Hypothalamus (tissue), 51 donors: ENCODE measurements at places on chromosomes 3 and 15.

DNA sequence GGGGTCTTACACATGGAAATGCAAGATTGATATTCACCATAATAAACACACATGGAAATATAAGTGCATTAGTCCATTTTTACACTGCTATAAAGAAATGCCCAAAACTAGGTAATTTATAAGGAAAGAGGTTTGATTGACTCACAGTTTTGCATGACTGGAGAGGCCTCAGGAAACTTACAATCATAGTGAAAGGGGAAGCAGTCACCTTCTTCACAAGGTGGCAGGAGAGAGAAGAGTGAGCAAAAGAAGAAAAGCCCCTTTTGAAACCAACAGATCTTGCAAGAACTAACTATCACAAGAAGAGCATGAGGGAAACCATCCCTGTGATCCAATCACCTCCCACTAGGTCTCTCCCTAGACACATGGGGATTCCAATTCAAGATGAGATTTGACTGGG lies 111.7 kb upstream of the TP63 start:
- no peak for DNase-seq

GRCh38 chr3:172096881-172097420 lies 57.6 kb downstream of the FNDC3B start:
- DNase-seq = no peak

- no peak for DNase-seq
Observed at GRCh38 chr3:160999274-160999673, 105.9 kb downstream of the B3GALNT1 start.

DNA sequence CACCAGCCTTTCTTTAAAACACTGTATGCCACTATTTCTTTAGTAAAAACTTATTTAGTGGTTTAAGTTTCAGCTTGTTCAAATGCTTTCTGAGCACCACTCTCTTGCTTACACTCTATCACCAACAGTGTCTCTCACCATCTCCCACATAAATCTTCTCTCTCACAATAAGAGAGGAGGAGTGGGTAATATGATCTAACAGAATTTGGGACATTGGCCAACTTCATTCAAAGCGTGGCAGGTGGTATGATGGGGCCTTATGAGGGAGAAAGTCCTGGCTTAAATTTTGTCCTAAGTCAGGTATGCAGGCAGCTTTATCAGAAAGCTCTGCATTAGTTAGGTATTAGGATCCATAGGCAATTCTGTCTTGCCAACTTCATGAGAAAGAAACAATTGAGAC lies 1132.5 kb downstream of the TUSC7 start:
- DNase-seq = no peak

DNA sequence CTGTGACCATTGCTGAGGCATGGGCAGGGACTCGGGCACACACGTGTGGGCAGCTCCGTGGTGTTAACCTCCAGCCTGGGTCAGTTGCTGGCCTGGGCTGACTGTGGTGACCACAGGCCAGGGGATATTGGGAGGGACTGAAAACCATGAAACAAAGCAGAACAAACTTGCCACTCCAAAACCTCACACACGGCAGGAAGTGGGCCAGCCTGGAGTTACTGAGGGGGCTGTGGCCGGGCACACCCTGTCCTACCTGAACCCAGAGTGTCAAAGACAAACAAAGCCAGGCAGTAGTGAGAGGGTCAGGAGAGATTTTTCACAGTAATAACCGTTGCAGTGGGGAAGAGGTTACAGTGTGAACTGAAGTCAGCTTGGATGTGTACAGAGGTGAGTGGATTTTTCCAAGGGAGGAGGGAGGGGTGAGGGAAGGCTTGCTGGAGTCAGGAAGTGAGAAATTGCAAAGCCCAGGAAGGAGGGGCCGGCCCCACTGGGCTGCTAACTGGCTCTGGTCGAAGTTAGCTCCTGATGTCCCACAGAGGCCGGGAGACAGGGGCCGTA lies 40.0 kb upstream of the ATP10A start:
- DNase-seq = no peak

- DNase-seq = no peak
Observed at GRCh38 chr3:11078826-11079515, 75.3 kb upstream of the HRH1 start.

DNA sequence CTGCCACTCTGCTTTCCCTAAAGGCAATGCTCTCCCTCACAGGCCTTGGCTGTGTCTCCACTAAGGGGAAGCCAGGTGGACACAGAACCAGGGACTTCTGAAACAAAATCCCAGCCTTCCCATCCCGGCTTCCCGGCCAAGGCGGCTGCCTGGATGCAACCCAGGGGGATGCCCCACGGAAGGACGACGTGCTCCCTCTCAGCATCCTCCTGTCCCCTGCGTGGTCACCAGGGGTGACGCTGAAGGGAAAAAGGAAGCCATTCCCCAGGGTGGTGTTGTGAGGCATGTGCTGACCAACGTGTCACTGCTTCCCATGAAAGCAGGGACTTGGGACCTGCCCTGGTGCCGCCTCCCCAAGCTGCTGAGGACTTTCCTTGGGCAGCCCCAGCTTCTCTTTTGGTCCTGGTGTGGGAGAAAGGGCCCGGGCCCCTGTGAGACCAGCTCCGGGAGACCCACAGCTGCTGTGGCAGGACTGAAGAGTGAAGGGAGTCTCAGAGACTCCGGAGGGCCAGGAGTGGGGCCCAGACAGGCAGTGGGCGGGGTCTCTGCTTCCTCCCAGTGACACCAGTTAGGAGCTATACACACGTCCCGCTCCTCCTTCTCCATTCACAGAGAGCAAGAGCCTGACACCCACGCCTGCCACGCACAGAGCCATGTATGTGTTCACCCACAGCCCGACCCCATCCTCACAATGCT lies 139.2 kb downstream of the NUP210 start:
- no peak for DNase-seq

- DNase-seq = no peak
Observed at GRCh38 chr3:155876503-155876902, 6.1 kb downstream of the GMPS start.
